GM12891 (cell line): ENCODE measurements at places on chromosomes 4 and X.

DNA sequence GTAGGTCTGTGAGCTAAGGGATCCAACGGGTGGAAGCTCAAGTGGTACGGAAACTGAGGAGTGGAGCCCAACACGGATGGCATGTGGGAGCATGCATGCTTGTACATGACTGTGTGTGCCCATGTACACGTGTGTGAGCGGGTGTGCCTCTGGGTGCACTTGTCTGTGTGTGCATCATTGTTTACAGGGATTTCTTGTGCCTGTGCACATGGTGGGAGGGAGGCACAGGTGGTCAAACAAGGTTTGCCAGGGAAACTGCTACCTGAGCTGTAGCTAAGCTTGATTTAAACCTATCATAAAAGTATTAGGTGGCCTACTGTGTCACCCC lies 122.5 kb upstream of the MAMLD1 start:
- DNase-seq, result no peak

DNA sequence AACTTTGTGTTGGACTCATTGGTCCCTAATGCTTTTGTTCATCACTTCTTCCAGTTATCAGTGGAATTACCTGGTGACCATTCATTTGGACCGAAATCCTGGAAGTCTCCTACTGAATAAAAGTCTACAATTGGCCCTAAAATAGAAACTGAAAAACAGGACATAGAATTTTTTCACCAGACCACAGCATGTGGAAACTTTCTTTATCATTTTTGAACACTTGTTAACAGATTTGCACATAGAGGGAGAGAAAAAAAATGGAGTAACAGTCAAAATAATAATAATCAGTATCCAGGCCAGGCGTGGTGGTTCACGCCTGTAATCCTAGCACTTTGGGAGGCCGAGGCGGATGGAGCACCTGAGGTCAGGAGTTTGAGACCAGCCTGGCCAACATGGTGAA lies 7.1 kb downstream of the EPGN start:
- no peak for DNase-seq

DNA sequence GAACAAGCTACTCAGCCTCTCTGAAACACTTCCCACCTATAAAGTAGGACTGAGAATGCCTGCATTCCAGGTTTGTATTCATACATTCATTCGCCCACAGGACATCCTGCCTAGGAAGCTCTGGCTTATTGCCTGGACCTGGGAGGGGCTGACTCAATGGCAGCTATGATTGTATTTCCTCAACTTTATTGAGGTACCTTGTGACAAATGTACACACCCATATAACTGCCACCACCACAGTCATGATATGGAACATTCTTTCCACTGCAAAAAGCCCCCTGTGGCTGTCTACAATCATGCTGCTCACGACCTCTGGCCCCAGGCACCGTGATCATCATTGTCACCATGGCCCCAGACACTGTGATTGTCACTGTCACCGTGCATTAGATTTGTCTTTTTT lies 68.3 kb downstream of the ABLIM2 start:
- no peak for DNase-seq

GRCh38 chr4:140874056-140874455 lies 117.9 kb upstream of the TBC1D9 start:
- no peak for DNase-seq

- DNase-seq, result no peak
Observed at GRCh38 chrX:15033917-15034316, 160.7 kb downstream of the MOSPD2 start.

GRCh38 chr4:174207367-174207766 lies 76.1 kb downstream of the FBXO8 start:
- no peak for DNase-seq

GRCh38 chr4:7390906-7391636 lies 43.7 kb downstream of the PSAPL1 start:
- no peak for DNase-seq

DNA sequence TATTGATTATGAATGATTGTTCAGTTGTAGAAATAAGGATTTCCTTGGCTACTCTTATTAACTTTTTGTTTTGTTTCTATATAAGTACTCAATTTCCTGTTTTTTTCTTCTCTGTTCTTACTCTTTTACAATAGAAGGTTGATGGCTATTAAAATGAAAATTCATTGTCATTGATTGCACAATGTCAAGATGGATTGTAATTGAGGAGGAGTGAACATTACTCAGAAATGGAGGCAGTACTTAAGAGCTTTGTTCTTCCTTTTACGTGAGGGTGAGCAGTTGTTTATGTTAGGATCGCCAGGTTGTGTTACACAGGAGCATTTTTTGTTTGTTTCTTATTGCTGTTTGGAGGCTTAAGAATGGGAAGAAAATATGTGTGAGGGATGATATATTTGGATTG lies 2062.4 kb downstream of the ARAP2 start:
- DNase-seq, result no peak

DNA sequence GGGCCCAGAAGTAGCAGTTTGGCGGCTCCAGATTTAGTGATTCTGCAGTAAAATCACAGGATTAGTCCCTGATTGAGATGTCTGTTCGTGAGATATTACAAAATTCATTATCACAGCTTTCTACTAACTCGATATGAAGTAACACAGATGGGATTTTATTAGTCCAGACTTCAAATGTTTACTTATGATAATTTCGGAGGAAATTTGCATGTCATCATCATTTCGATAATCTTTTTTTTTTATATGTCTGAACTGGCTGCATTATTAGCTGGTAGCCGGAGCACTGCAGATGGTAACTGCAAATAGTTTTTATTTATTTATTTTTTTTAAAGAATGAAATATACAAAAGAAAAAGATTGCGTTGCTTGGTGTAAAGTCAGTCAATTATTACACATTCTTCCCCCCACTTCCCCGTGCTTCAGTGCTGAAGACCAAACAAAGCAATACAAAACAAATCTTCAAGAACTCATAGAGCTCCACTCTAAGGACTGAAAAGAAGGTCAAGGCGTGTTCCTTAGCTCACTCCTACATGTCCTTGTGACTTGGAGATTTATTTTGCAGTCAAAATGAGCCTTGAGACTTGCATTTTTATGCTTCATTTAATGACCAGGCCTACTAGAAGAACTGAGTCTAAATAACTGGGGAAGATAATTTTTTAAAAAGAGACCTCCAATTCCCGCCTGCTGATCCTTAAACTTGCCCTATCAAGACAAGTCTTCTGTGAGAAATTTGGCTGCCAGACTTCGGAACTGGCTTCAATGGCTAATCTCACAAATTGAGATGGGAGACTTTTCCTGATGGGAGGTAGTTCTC lies 11.7 kb upstream of the PITX2 start:
- DNase-seq, result no peak

DNA sequence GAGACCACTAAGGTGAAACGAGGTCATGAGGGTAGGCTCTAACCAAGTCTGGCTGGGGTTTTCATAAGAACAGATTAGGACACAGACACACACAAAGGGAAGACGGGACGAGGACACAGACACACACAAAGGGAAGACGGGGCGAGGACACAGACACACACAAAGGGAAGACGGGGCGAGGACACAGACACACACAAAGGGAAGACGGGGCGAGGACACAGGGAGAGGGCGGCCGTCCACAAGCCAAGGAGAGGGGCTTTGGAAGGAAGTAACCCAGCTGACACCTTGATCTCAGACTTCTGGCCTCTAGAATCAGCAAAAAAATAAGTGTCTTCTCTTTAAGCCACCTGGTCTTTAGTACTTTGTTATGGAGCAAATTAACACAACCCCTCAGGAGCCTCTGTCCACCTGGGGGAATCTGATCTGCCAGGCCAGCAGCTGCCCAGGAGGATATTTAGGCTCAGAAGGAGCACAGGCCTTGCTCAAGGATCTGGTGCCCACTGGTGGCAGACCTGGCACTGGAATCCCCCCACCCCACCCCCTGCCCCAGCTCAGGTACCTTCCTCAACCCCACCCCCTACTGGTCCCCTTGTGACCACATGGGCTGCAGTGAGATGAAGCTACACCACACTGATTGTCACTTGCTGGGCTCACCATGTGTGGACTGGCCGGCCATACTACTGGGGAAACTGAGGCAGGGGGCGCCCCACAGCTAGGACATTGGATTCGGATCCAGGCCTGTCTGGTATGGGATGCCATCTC lies 2.8 kb downstream of the ABLIM2 start:
- no peak for DNase-seq

DNA sequence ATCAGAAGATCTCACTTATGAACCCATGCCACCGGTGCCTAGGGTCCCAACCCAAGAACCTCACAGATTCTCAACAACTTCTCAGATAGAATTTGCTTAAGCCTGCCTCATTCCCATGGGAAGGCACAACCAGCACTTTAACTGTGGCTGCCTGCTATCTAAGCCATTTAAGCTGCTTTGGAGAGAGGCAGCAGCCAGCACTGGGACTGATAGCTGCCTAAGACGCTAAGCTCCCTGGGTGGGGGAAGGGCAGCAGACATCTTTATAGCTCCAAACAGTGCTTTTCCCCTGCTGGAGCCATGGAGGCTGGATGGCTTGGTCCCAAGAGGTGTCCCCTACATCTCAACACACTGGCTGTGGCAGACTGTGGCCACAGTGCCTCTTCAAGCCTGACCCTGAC lies 1268.6 kb downstream of the FAM133A start:
- DNase-seq, result no peak

GRCh38 chrX:134026565-134027311 lies 41.3 kb upstream of the GPC3 start:
- no peak for DNase-seq

DNA sequence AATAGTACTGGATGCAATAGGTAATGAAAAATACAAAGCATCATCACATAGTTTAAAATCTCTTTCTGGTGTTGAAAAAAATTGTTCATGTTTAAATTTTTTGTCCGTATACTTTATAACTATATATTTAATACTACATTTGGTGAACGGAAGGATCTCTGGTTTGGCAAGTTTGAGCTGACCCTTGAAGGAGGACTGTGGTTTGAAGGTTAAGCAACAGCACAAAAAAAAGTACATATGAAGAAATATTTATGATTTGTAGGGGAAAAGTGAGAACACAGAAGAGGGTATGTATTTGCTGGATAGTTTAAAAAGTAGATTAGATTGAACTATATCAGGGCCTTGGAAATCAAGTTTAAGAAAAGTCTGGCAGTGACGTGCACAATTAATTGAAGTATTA lies 13.3 kb downstream of the SRP72 start:
- DNase-seq, result no peak

GRCh38 chr4:4267981-4268380 lies 20.0 kb upstream of the TMEM128 start:
- no peak for DNase-seq

DNA sequence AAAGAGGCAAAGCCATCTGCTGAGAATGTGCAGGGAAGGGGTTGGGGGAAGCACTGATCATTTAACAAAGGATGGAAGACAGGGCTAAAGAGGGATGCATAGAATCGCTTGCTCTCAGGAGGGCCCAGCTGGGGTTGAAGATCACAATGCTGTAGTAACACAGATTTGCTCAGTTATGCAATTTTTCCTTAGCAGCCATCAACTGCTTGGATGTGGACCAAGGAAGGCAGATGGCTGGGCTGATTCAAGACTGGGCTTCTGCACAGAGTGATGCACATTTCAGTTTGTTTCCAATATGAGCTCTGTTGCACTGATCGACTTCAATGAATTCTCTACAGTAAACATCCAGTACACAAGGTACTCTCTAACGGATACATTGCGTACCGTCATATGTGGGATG lies 127.8 kb upstream of the TBL1X start:
- DNase-seq, result no peak

- no peak for DNase-seq
Observed at GRCh38 chrX:36950495-36951253, 57.5 kb upstream of the FAM47C start.

DNA sequence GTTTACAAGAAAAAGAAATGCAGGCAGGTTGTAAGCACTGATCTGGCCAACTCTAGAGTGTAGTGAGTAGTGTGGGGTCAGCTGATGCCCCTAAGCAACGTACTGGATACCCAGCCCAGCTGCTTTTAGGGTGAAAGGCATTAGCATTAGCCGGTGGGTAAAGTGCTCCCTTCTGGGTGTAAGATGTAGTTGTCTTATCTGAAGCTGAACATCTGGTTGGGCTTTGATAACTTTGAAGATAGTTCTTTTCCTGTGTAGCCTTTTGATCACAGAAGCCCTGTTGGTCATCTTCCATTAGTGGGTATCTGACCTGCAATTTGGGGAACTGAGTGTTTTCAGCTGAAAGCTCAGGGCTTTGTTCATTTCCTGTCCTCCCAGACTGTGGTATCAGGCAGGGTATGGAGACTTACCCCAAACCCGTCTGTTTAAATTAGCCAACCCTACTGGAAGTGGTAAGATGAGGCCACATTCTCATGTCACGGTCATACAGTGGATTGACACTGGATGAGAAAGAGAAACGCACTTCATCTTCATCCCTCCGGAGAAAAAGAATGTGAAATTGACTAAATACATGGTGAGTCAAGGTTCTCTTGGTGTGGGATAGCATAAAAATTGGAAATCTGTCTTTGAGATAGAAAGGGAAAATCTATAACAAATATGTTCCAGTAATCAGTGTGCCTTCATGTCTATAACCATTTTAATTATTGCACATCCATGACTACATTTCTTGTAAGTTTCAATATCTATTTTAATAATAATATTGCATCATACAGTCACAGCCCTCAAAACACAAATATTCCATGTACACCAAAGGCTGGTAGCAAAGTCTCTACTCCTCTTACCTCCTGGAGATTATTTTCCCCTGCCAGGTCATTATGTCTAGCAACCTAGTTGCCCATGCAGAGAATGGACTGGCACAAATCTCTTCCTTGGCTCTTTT lies 8.7 kb downstream of the RHOH start:
- DNase-seq, result no peak

DNA sequence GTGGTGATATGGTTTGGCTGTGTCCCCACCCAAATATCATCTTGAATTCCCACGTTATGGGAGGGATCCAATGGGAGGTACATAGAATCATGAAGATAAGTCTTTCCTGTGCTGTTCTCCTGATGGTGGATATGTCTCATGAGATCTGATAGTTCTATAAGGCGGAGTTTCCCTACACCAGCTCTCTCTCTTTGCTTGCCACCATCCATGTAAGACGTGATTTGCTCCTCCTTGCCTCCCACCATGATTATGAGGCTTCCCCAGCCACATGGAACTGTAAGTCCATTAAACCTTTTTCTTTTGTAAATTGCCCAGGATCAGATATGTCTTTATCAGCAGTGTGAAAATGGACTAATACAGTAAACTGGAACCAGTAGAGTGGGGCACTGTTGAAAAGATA lies 39.5 kb downstream of the HSD17B13 start:
- DNase-seq, result no peak

DNA sequence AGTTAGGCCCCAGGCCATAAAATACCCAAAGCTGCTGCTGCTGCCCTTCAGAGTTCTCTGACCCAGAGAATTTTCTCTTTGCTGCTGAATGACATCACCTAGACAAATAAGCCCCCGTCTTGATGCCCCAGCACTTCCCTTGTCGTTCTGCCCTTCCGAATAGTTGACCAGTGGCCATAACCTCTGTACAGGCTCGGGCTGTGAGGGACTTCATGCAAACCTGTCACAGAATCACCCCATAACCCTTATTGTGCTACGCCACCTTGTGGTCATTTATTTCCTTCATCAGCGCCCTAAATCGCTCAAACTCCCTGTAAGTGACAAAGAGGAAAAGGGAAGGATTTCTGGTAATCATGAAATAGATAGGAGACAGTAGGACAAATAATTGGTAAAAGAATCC lies 18.8 kb downstream of the SPACA5 start:
- no peak for DNase-seq
